Activated CD4-positive, alpha-beta memory T cell treated with anti-CD3 and anti-CD28 coated beads, Interleukin-2, amount 10 ng/mL, durations not matched to agents 7 days and 5 days (primary cell): ENCODE measurements at places on chromosomes 13 and 19.

DNA sequence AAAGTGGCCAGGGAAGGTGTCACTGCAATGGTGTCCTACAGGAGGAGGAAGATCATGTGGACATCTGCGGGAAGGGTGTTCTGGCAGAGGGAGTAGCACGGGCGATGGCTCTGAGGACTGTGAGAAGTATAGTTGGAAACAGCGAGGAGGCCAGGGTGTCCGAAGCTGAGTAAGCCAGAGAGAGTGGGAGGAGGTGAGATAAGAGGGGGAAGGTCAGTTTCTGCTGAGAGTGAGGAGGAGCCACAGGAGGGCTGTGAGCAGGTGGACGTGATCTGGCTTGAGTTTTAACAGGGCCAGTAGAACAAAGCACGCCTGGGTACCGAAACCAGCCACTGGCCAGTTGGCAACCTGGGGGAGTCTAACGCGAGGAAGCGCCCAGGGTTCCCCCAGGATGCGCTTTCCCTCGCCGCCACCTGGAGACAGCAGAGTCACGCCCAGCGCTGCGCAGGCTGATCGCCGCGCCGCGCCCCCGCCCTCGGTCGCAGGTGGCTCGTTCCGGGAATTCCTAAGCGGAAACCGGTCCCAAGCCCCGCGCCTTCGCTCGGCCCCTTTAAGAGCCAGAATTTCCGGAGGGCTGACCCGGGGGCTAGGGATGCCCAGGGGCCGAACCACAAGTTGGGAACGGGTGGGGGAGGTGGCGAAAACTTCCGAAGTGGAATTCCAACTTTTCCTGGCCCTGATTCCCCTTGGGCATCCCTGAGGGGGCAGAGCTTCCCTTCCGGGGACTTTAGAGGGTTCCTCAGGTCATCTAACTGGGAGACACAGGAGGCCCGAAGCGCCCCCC lies 1.1 kb upstream of the LSR start:
- DNase-seq: peak; percentile 45

DNA sequence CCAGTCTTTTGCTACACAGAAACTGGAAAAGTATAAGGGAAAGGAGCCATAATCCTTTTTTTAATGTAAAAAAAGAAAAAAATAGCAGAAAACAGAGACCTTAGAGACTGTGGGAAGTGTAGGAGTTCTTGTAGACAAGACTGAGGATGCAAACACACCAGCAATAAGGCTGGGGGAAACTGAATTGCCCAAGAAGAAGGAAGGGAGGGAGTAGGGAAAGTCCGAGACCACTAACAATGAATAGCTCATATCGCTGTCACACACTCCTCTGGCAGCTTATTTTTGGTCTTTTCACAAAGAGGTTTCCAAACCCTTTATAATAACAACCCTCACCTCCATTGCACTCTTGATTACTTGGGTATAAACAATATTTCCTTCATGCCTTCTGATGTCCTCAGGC lies 952.0 kb downstream of the SLITRK5 start:
- DNase-seq: no peak

GRCh38 chr13:46492946-46493345 lies 60.0 kb upstream of the LRCH1 start:
- no peak for DNase-seq

DNA sequence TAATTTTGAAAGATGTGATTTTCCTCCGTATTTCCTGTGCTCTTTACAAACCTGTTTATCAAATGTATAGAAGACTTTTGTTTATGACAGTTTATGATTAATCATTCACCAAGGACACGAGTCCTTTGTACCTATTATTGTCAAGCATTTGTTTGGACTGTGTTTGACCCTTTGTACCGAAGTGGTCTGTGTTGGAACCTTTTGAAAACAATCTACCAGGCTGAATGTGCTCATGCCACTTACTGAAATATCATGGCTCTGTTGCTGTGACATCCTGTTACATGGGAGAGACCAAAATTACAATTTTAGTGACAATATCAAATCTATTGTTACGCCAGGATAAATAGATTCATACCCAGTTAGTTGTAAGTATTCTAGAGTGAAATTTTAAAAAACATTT lies 193.6 kb downstream of the IRS2 start:
- no peak for DNase-seq

- no peak for DNase-seq
Observed at GRCh38 chr13:95049772-95050171, 251.5 kb downstream of the ABCC4 start.

- no peak for DNase-seq
Observed at GRCh38 chr13:37413161-37413560, 185.4 kb downstream of the POSTN start.

GRCh38 chr13:99316657-99317256 lies 9.6 kb upstream of the GPR183 start:
- DNase-seq: no peak

GRCh38 chr13:60412909-60413616 lies 16.0 kb downstream of the TDRD3 start:
- DNase-seq: no peak

- no peak for DNase-seq
Observed at GRCh38 chr13:100314132-100314910, 225.4 kb downstream of the PCCA start.

DNA sequence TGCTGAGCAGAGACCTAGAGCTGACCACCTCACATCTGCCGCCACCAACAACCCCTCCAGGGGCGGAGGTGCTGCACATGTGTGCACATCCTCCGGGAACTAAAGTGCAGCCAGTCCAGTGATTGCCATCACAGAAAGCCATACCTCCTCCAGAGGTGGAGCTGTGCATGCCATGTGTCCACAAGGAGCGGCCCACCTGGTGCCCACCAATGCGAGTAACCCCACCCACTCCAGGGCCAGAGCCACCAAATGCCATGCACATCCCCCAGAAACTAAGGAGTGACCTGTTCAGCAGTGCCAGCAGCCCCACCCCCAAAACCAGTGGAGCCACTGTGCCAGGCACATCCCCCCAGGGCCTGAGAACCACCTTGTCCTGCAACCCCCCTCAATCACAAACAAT lies 557.9 kb downstream of the UQCRFS1 start:
- DNase-seq: no peak
